ENCODE measurements at places on chromosomes 1 and 21. TPM values are rescaled to one million over a fixed set of nuclear protein-coding genes. Genes with fewer than 3 reads are reported as not detected.

The CNKSR1 gene
- 0.89 TPM for total RNA-seq

DNA sequence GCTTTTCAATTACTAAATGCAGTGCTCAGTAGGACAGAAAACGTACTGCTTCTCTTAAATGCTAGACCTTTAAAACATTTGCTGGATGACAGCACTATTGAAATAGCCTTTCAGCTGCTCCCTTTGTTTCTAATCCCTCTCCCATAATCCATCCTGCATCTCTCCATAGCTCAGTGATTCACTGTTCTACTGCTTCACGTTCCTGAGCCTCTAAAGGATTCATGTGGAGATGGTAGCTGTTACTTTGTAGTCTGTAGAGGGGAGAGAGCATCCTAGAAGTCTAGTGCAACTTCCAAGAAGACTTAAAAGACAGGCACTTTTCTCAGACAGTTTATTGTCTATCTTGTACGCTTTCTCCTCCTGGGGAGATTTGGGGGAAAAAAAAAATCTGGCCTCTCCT is 51.4 kb downstream of the LRRC8B start:
- H3K4me1 ChIP-seq: no peaks in the 10 kb centered on the region
- no peak overlapping the region for H3K27ac ChIP-seq
- H3K36me3 ChIP-seq: peaks cover 3% of the 10 kb centered on the region
- no peak for DNase-seq
- H3K4me3 ChIP-seq: no peak overlapping the region

DNA sequence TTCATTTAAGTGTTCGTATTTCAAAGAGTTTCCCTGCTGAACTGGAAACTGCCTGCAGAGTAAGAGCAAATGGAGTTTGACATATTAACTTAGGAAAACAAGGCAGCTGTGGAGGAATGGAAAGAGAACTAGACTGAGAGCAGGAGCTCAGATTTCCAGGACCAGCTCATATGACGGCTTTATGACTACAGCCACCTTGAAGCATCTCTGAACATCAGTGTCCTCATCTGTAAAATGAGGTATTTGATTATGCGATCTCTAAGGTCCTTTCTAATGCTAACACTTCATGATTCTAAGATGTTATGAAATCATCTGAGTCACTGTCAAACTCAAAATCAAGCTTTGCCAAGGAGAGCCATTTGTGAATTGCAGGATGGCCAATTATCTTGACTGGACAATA is 112.3 kb downstream of the PRRX1 start:
- no peak for DNase-seq
- no peak overlapping the region for H3K27ac ChIP-seq
- H3K4me3 ChIP-seq: no peak overlapping the region
- no peaks in the 10 kb centered on the region for H3K27me3 ChIP-seq
- H3K36me3 ChIP-seq: no peaks in the 10 kb centered on the region
- no peaks in the 10 kb centered on the region for H3K4me1 ChIP-seq

GRCh38 chr1:57089855-57090254 is 124.0 kb upstream of the C8B start:
- no peaks in the 10 kb centered on the region for H3K36me3 ChIP-seq
- no peak for DNase-seq
- H3K4me1 ChIP-seq: no peaks in the 10 kb centered on the region
- H3K4me3 ChIP-seq: no peak overlapping the region
- no peak overlapping the region for H3K27ac ChIP-seq

DNA sequence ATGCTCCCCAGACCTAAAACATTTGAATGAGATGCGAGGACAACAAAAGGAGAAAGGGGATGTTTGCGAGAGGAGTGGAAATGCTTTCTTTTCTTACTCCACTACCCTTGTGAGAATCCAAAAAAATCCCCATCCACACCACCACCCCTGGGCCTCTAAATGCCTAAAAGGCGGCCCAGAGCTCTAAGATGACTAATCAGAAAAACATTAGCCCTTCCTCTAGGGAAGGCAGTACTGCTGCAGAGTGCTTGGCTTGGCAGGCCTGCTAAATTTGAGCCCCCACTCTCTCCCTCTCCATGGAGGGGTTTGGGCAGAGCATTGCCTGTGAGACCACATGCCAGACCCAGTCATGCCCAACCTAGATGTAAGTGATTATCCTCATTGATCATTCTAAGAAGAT is 347.9 kb downstream of the USH2A start:
- no peak overlapping the region for H3K27ac ChIP-seq
- no peak for DNase-seq
- no peak overlapping the region for H3K4me3 ChIP-seq
- no peaks in the 10 kb centered on the region for H3K4me1 ChIP-seq
- no peaks in the 10 kb centered on the region for H3K36me3 ChIP-seq

The METTL25B gene
- total RNA-seq: 25.3 TPM

DNA sequence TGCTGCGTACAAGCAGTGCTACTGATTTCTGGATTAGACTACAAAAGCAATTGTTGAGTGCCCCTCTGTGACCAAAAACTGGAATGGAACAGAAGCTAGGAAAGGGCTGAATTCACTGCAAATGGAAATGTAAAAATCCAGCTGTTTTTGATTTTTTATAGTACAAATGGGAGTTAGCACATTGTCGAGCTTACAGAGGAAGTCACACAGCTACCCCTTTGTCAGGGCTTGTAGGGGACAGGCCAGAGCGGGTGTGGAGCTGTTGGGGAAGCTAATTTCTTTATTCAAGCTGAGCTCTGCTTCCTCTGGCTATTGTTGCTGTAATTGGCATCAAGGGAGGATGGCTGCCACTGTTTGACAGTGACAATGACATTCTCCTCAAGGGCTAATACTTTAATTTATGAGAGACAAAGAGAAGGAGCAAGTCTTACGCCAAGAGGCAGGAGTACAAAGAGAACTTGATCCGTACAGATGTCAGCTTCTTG is 96.1 kb downstream of the SLC35F3 start:
- no peak overlapping the region for H3K27ac ChIP-seq
- no peak for DNase-seq
- H3K27me3 ChIP-seq: no peaks in the 10 kb centered on the region
- H3K4me3 ChIP-seq: no peak overlapping the region
- H3K4me1 ChIP-seq: no peaks in the 10 kb centered on the region

DNA sequence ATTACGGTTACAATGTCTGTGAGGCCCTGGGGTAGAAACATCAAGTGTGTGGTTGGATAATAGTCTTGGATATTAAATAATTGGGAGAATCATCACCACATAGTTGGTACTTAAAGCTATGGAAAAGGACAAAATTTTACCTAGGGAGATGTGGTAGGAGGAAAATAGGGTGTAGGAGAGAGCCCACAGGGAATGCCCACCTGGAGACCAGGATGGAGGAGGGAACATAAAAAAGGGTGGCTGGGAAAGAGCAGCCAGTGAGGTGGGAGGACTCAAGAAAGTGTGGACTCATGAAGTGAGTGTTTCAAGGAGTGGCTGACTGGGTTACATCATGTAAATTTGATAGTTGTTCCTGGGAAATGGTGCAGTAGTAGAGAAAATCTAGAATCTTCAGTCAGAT is 3.0 kb upstream of the SOX13 start:
- no peak for DNase-seq
- peaks cover 25% of the 10 kb centered on the region for H3K4me1 ChIP-seq
- no peak overlapping the region for H3K27ac ChIP-seq
- H3K4me3 ChIP-seq: no peak overlapping the region
- no peaks in the 10 kb centered on the region for H3K36me3 ChIP-seq
- no peaks in the 10 kb centered on the region for H3K27me3 ChIP-seq

DNA sequence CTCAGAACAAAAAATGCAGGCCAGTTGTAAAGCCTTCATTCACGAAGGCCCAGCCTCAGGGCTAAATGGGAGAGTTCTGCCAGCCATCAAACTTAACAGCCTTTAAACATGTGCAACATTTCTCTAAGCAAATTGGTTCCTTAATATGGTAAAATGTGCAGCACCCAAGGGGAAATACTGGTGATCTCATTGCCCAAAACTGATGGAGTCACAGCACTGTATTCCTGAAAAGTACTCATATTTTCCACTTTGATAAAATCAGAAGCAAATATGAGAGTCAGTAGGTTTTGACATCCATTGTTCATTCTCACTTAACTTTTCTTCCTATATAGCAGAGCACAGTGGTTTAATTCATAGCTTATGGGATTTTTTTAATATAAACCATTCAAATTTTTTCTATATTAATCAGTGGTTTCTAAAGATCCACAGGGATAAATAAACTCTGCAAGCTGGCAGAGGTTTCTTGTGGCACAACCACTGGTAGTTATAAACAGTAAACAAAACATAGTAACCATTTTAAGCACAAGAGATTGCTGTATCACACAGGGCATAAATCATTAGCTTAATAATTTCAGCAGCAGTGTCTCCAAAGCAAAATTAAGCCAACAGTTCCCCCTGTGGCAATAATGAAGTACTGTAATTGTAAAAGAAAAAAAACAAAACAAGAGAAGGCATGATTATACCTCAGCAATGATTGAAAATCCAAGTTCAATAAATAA is 106.9 kb upstream of the LYPLAL1 start:
- no peak overlapping the region for H3K27ac ChIP-seq
- no peaks in the 10 kb centered on the region for H3K4me1 ChIP-seq
- no peak for DNase-seq
- H3K36me3 ChIP-seq: no peaks in the 10 kb centered on the region
- H3K27me3 ChIP-seq: no peaks in the 10 kb centered on the region

DNA sequence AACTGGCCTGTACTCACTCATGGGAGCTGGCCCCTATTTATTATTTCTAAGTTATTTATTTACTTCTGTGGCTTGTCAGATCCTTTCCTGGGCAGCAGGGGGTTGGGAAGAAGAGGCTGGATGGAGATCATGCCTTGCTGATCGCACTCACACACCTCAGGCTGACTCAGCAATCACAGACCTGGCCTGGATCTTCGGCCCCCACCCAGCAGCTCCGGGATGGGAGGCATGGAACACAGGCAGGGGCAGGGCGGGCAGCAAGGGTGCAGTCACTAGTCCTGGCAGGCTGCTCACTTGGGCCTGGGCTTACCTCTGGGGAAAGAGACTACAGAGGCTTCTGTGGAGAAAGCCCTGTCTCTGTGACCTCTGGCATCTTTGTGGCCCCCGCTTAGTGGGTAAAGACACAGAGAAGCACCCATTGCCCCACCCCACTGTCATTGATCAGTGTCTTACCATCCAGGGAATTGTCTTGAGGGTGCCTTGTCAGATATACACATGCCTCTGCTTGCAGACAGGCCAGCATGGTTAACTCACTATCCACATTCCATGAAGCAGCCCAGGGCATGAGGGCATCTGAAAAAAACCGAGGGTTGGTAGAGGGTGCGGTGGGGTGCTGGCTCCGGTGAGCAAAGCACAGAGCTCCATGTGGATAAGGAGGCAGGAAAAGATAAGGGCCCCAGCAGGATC is 3.7 kb downstream of the ARTN start:
- H3K27ac ChIP-seq: no peak overlapping the region
- no peak for DNase-seq
- H3K36me3 ChIP-seq: no peaks in the 10 kb centered on the region
- no peak overlapping the region for H3K4me3 ChIP-seq
- peaks cover 30% of the 10 kb centered on the region for H3K4me1 ChIP-seq

DNA sequence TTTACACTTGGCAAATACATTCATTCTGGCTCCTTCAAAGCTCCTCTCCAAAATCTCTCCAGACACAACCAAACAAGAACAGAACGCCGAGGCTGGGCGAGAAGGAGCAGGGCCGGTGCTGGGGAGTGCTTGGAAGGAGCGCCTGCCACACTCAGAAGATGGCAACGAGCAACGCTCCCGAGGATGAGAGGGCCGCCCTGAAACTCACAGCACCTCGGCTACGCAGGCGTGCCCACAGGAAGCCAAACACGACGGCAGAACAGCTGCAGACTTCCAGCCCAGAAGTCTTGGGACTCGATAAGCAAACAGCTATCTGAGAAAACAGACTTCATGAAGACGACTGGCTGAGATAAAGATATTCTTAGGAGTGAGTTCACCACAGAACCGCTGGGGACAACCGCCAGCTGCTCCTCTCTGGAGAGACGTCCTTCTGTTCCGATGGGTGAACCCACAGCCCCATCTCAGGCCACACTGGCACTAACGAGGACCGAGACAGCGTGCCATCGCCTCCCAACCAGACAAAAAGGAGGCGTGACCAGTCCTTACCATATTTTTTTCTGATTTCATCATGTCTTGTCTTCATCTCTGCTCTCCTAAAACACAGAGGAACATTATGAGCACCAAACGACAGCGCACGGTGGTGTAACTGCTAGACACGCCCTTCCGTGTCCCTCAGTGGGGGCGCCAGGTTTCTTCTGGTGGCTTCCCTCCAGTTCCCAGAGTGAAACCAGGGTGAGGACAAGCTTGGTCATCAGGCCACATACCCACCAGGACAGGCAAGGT is 18.6 kb downstream of the PTTG1IP start:
- H3K36me3 ChIP-seq: peaks cover 74% of the 10 kb centered on the region
- peak overlapping the region; percentile 65 for H3K27ac ChIP-seq
- peaks cover 21% of the 10 kb centered on the region for H3K4me1 ChIP-seq
- H3K27me3 ChIP-seq: no peaks in the 10 kb centered on the region
- peak; percentile 51 for DNase-seq
- H3K4me3 ChIP-seq: no peak overlapping the region

DNA sequence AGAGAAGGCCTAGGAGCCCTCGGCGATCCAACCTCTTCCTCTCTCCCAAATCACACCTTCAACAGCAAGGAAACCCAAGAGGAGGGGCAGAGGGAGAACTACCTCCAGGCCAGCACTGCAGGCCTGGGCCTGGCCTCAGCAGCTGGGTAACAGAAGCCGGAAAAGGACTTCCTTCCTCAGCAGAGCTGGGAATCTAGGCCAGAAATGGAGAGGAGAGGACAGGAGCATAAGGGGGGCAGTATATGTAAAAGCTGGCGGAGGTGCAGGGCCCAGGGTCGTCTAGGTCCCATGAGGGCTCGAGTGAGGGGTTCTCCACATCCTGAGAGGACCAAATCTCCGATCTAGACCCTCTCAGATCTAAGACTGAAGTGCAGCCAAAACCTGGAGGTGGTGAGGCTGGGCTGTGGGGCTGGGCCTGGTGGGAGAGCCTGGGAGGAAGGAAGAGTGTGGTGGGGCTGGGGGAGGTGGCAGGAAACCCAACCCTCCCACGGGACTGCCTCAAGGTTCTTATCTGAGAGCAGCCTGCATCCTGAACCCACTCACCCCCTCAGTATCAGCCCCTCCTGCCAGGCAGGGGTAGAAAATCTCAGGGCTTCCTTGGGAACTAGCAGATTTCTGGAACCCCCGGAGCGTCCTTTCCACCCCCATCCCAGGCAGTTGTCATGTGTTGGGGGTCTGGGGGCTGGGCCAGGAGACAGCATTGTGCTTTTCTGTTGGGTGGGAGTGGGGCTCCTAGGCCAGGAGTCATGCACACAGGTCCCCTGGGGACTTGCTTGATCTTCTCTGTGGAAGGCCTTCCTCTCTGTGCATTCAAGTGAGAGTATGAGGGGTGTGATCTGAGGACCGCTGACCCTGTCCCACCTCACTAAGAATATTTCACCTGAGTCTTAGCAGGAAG is 33.0 kb downstream of the PIK3C2B start:
- H3K36me3 ChIP-seq: peaks cover 18% of the 10 kb centered on the region
- peaks cover 50% of the 10 kb centered on the region for H3K4me1 ChIP-seq
- DNase-seq: no peak
- peak overlapping the region; percentile 57 for H3K27ac ChIP-seq

The OR4F16 gene
- total RNA-seq: not detected

The PEF1 gene
- total RNA-seq: 49.9 TPM

GRCh38 chr1:201298396-201299381 is 15.4 kb downstream of the PKP1 start:
- H3K4me1 ChIP-seq: no peaks in the 10 kb centered on the region
- DNase-seq: no peak
- H3K27ac ChIP-seq: no peak overlapping the region
- H3K36me3 ChIP-seq: no peaks in the 10 kb centered on the region
- no peak overlapping the region for H3K4me3 ChIP-seq

GRCh38 chr1:180167721-180168467 is 13.2 kb downstream of the QSOX1 start:
- H3K36me3 ChIP-seq: peaks cover 7% of the 10 kb centered on the region
- DNase-seq: no peak
- no peaks in the 10 kb centered on the region for H3K27me3 ChIP-seq
- H3K4me3 ChIP-seq: no peak overlapping the region

The TPTE gene
- total RNA-seq: not detected

The TMEM82 gene
- not detected for total RNA-seq
